ENCODE measurements at places on chromosomes 1 and 21.
A peak's percentile ranks its signal among the peaks of the same experiment; 100 is the strongest.

DNA sequence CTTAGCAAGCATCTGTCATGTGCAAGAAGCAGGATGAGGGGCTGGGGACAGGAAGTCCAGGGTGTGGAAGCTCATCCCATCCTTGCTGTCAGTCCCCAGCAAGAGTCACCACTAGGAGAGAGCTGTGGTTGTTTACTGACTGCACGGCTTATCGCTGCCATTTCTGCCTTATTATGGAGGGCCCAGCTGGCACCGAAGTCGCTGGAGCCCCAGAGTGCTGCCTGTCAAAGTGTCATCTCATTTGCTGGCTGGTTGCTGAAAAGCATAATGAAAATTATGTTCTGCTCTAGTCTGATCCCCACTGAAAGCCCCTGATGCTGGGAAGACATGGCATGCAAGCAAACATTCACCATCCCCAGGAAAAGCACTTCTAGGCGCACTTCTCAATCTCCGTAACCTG is 642.7 kb downstream of the NPHP4 start:
- DNase-seq = no peak

DNA sequence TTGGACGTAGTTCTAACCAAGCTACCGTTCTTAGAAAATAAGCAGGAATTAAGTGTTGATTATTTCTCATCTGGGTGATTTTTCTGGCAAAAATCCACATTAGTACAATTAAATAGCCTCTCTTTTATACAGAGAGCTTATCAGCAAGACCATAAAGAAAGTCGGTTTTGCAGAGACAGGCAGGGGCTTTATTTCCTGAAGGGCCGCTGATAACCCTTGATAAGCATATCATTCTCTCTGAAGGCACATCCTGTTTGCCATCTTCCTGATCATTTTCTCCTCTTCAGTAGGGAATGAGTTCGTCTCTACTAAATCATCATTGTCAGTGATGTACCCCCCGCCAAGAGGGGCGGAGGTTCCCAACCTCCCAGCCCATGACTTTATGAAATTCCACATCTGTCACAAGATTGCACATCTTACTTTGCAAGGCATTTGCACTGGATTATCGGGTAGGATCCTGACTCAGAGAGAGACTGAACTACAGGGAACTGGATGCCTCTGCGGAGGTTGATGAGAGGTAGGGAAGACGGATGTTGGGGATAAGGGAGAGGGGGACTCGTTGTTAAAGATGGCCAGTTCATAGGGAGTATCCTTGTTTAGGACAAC is 115.7 kb downstream of the KCNJ6 start:
- DNase-seq = no peak

DNA sequence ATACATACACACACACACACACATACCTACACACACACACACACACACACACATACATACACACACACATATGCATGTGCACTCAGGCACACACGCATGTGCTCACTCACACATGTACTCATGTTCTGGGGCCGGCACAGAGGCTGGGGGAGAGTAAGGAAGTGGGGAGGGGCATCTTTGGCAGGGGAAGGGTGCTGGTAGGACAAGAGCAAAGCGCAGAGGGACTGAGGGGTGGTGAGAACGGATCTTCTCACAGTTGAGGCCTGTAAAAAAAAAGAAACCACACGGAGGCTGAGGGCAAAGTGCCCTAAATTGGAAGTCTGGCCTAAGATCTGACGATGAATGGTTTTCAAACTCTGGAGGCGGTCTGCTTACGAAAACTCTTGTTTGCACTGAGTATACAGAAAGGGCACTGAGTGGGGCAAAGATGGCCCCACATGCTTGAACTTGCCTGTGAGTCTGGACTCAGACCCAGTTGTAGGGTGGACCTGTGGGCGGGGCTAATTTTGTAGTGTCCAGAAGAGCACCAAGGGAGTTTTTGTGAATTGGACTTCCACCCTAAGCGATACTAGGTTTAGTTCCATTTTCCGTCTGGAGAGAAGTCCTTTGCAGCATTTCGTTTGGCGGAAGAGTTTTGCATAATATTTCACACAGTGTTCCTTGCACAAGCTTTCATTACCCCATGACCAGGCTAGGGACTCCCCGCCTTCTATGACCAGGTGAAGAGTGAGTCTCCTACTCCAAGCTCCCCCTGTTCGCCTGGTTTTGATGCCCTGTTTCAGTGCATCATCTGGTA is 79.3 kb upstream of the LYST start:
- no peak for DNase-seq

DNA sequence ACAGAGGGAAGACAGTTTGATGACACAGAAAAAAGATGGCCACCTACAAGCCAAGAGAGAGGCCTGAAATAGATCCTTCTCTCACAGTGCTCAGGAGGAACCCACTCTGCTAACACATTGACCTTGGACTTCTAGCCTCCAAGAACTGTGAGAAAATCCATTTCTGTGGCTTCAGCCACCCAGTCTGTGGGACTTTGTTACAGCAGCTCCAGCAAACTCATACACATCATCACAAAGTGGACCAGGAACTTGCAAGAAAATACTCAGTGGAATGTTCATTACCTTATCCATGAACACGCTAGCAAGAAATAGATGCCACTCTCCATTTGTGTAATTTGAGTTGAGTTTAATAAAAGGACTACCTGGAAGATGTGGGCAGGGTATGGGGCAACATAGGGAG is 38.1 kb upstream of the VWA5B1 start:
- DNase-seq = no peak

GRCh38 chr1:36557041-36558000 is 74.6 kb upstream of the CSF3R start:
- no peak for DNase-seq

- DNase-seq = peak; percentile 32
Measured at GRCh38 chr1:74504125-74504932, 8.1 kb downstream of the LRRC53 start.
